ENCODE measurements at places on chromosomes 7 and 10.
A peak's percentile ranks its signal among the peaks of the same experiment; 100 is the strongest.

DNA sequence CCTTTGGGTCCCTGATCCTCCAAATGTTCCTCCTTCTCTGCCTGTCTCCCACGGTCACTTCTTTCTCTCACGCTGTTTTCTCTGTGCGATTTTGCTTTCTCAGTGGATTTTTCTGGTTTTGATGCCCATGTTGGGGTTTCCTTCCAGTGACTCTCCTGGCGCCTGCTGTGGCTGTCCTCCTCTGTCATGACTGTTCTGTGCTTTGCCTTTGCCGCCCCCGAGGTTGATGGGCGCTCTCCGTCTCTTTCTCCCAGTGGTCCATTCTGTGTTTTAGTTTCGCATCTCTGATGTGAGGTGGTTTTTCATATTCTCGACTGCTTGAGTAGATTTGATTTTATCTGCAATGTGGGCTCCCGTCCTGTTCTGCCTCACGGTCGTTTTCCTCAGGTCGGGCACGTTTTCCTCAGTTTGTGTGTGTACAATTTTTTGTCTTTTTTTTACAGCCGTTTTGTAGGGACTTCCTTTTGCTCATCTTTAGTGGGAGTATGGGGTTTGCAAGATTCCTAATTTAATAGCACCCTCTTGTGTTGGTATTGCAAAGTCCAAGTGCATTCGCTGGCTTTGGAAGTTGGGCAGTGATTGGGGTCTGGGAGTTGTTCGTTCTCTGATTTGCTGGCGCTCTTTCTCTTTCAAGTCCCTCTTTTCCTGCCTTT lies 100.0 kb downstream of the INPP5A start:
- DNase-seq: no peak

GRCh38 chr7:133783276-133783675 lies 343.9 kb upstream of the LRGUK start:
- no peak for DNase-seq

- no peak for DNase-seq
Observed at GRCh38 chr7:33892945-33893344, 12.4 kb upstream of the BMPER start.

DNA sequence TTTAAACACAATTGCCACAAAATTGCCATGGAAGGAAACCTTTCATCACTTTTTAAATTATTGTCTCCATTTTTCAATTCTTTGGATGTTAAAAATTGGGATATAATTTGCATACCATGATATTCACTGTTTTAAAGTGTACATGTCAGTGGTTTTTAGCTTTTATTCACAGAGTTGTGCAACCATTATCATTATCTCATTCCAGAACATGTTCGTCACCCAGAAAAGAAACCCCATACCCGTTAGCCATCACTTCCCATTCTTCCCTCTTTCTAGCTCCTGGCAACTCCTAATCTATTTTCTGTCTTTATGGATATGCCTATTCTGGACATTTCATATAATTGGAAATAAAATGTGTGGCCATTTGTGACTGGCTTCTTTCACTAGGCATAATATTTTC lies 260.3 kb upstream of the FERD3L start:
- DNase-seq: no peak

DNA sequence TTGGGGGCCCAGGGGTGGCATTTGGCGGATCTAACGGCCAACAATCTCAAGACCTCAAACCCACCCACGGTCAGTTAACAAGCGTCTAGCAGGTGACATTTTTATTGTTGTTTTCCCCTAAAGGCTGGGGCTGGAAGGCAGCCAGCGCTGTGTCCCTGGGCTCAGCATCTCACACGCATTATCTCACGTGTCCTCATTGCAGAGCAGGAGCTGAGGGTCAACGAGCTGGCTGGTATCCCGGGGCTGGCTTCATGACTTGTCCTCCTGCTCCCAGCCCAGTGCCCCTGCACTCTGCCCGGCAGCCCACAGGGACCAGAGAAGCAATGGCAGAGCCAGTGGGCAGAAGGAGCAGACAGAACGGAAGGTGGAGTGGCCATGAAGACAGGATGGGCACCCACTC lies 54.4 kb upstream of the TMEM273 start:
- DNase-seq: no peak

DNA sequence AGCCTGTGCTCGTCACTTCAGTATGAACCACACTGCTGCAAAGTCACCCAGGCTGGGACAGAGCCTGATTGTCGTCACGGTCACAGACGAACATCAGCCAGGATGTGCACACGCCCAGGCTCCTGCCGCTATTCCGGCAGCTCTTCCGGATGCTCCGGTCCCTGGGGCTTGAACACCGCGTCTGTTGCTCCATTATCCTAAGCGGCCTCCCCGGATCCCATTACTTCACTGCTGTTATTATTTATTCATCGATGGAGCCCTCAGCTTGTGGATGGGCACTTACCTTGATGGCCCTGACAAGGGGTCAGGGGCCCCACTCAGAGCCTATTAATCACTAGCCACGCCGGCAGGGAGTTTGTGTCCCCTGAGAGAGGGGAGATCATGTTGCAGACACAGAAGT lies 120.8 kb upstream of the PCBD1 start:
- DNase-seq: no peak

DNA sequence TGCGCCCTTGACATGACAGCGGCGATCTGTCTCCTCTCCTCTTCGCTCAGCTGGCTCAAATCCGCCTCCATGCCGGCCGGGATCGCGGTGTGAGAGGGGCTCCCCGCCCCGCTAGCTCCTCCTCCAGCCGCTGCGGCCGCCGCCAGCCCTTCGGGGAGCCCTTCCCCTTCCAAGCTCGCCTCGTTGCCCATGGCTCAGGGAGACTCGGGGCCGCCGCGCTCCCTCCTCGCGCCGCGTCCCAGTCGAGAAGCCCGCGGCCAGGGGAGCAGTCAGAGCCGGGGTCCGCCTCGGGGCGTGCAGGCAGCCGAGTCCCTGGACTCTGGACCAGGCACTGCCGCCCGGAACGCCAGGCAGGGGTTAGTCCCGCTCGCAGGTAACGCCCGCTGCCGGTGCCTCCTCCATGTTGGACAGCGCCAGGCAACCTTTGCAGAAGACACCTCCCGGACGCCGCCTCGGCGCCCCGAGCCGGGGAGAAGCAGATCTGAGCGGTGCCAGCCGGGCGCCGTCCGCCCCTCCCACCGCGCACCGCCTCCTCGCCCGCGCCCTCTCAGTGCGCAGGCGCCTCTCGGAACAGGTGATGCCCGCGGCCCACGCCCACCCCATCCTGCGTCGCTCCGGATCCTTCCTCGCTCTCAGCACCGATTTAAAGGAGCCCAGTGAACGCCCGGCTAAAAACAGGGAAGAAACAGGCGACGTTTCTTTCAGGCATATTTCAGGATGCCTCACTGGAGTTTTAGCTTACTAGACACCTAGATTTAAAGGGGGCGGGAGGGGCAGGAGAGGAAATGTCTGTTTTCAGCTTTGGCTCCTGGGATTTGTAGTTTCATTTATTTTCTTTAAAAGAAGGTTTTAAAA lies at the start of gene PCLO:
Gene PCLO (minus strand): TSS at position 483 of the 855 bp plus-strand sequence. CDS start 292 bp downstream, at position 191.
- DNase-seq: peak; percentile 3

DNA sequence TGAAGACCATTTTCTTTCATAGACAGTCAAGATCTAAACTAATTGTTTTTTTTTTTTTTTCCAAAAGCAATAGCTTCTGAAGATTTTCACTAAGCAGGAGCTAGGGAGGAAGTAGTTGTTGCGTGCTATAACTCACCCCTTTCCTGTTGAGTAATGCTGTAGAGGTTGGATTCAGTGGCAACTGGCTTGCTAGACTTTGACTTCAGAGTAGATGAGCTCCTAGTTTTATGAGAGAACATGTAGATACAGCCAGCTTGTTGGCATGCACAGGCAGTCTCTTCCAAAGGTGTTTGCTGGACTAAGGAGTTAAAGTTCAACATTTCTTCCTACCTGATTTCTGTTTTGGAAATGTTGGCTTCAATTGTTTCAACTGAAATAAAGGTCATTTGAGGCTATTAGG lies 66.2 kb upstream of the MXI1 start:
- no peak for DNase-seq

DNA sequence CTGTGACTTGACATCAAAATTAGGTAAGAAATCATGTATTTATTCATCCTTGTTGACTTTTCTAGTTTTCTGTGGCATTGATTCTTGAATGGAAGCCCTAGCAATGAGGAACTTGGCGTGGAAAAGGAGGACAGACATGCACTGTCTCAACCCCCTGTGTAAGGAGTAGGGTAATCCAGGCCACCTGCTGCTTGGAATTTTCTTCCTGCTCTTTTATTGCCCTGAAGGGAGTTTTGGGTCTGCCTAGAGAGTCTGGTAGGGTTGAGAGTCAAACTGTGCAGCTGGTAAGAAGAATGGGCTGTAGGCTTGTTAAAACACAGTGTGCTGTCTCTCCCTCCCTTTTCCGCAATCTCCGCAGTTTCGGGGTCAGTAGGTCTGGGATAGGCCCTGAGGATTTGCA lies 19.7 kb downstream of the ZNF32 start:
- no peak for DNase-seq

GRCh38 chr7:128938544-128939074 lies 882 bp downstream of the IRF5 start:
- DNase-seq: no peak

DNA sequence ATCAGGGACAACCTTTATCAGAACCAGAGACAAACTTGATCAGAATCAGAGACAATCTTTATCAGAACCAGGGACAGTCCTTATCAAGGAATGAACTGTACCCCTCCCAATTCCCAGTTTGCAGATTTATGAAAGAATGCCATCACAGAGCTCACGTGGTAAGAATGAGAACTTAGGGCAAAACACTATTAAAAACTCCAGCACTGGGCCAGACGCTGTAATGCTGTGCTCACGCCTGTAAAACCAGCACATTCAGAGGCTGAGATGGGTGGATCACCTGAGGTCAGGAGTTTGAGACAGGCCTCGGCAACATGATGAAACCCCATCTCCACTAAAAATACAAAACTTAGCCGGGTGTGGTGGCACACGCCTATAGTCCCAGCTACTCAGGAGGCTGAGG lies 85.1 kb upstream of the TNRC18 start:
- no peak for DNase-seq

DNA sequence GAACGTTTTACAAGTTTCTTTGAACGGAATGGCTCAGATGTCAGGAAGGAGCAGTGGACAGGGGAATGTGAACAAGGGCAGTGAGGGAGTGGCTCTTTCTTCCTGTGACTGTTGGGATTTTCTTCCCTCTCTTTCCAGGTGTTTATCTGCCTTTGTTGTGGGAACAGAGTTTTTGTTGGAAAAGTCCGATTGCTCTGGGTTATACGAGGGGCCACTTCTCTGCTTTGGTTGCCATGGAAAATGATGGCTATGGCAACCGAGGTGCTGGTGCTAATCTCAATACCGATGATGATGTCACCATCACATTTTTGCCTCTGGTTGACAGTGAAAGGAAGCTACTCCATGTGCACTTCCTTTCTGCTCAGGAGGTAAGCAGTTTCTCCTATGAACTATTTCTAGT lies 41.4 kb downstream of the ZRANB1 start:
- no peak for DNase-seq

- no peak for DNase-seq
Observed at GRCh38 chr7:17041324-17041723, 159.5 kb upstream of the AGR3 start.

DNA sequence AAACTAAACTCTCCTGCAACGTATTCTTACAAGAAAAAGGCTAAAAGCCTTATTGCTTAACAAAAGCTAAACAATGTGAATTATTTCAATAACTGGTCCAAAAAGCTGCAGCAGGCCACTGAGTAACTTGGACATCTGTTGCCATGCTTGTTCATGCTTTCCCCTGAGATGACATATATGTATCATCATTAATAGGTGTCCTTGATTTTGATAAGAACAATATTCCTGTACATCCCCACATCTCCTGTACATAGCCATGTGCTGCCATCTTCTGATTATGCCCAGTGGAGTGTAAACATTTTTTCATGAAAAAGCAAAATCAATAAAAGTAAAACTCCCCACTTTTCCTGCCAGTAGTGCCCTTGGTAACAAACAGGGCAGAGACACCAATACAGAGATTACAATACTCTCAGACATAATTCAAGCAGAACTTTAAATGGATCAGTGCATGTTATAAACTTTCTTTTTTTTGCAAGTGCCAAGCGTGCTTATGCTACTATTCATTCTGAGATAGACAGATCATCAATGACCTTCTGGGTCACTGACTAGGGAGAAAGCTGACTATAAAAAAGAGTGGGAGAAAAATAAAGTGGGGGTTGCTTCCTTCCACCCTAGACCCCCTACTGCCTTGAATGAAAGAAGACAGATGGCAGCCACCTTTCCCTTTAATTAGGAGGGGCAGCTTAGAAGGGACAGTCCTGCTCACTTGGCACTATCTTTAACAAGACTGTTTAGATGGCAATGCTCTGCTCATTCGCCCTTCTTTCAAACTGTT lies 205.5 kb upstream of the KLF14 start:
- no peak for DNase-seq

GRCh38 chr7:12722636-12723605 lies 35.5 kb downstream of the ARL4A start:
- no peak for DNase-seq

- no peak for DNase-seq
Observed at GRCh38 chr7:129784783-129785684, 167.7 kb downstream of the UBE2H start.

GRCh38 chr10:113252650-113253618 lies 299.9 kb upstream of the HABP2 start:
- no peak for DNase-seq

GRCh38 chr7:93239824-93240223 lies 7.7 kb downstream of the VPS50 start:
- DNase-seq: no peak

GRCh38 chr7:45106-46090 lies 147.0 kb upstream of the FAM20C start:
- DNase-seq: no peak

- DNase-seq: no peak
Observed at GRCh38 chr10:48792121-48792520, 107.4 kb downstream of the WDFY4 start.

DNA sequence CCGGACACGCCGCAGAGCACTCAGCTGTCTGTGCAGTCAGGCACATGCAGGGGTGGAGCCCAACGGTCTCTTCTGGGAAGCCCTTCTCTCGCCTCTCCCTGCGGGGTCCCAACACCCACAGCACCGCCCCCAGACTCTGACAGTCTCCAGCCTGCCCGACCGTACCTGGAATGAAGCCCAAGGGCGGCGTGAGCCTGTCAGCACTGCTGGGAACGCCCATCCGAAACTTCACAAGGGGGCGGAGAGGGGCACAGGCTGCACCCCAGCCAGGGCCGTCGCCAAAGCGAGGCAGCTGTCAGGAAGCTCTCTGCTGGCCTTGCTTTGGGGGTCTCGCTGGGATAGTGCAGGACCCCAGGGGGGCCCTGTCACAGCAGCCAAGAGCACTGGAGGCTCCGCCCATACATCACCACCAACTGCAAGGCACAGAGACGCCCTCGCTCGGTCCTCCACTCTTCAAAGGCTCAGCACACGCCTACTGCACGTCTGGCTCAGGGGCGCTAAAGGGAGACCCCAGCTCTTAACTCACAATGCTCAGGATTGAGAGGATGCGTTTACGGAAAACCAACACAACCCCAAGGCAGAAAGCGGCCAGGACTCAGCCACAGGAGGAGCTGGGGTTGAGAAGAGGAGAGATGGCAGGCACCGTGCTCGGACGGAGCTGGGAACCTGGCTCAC lies 30.9 kb downstream of the MAD1L1 start:
- DNase-seq: no peak

DNA sequence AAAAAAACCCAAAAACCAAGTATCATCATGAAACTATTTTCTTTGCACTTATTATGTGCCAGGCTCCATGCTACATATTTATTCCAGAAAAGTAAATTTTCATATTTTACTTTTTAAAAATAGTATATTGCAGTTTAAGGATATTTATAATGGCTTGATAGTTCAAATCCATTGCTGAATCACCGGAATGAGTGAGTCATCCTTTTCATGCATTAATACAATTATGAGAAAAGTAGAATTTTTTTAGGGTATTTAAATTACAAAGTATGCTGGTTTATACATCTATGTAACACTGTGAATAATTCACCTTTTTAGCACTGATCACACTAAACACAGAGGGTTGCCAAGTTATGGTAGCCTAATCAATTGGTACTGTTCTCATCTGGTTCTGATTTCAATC lies 54.3 kb downstream of the SLC16A9 start:
- no peak for DNase-seq

Measured in activated T-cell treated with anti-CD3 and anti-CD28 coated beads for 1 hour (primary cell).